ENCODE measurements at places on chromosomes 6 and 20.

DNA sequence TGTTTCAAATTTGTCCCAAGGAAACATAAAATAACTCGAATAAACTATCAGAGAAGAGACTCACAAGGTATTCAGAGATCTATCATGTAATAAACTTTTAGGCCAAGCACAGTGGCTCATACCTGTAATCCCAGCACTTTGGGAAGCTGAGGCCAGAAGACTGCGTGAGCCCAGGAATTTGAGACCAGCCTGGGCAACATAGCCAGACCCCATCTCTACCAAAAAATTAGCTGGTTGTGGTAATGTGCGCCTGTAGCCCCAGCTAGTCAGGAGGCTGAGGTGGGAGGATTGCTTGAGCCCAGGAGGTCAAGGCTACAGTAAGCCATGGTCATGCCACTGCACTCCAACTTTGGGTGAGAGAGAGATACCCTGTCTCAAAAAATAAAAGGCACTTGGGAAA, 79.2 kb upstream of the GCM1 start:
- no peak for DNase-seq

- no peak for DNase-seq
These were observed 17.8 kb upstream of the HSF2 start for GRCh38 chr6:122381494-122382265.

GRCh38 chr6:123524781-123525180, 112.0 kb downstream of the TRDN start:
- DNase-seq: no peak

GRCh38 chr6:154548130-154548830, 37.8 kb upstream of the CNKSR3 start:
- DNase-seq: no peak

DNA sequence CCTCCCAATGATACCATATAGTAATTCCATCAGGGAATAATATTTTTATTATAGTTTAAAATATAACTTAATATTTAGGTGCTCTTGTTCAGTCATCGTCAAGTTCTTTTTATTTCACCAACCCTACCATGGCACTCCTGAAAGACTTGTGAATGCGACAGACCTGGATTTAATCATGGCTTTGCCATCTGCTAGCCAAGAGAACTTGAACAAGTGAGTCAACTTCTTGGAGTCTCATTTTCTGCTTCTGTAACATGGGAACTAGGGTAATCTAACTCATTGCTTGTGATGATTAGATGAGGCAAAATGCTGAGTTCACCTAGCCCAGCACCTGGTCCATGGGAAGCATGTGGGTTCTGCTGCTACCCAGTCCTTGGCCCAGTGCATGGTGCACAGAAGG, 62.9 kb downstream of the ESR1 start:
- DNase-seq: no peak
